T-helper 22 cell (primary cell): ENCODE measurements at places on chromosomes 7 and 10.

DNA sequence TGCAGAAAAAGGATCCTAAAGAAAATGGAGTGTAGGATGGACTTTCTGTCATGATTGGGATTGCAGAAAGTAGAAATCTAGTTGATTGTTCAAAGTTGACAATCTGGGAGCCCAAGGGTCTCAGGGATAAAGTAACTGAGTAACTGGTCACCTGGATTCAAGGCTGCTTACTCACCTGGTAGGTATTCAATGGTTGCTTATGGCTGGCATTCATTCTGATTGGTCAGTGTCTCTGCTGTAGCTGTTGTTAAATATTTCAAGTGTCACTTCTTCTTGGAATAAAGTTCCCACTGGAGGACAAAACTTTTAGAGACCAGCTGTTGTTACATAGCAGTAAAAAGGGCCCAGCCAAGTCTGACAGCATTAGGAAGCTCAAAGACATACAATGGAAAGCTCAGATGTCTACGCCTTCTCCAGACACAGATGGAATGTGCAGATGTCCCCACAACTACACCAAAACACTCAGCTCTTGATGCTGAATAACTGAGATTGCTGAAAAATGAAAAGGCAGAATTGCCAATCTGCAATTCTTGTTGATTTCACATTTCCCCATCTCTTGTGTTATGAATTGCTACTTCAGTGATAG, 106.9 kb downstream of the ZNF467 start:
- DNase-seq, result no peak

DNA sequence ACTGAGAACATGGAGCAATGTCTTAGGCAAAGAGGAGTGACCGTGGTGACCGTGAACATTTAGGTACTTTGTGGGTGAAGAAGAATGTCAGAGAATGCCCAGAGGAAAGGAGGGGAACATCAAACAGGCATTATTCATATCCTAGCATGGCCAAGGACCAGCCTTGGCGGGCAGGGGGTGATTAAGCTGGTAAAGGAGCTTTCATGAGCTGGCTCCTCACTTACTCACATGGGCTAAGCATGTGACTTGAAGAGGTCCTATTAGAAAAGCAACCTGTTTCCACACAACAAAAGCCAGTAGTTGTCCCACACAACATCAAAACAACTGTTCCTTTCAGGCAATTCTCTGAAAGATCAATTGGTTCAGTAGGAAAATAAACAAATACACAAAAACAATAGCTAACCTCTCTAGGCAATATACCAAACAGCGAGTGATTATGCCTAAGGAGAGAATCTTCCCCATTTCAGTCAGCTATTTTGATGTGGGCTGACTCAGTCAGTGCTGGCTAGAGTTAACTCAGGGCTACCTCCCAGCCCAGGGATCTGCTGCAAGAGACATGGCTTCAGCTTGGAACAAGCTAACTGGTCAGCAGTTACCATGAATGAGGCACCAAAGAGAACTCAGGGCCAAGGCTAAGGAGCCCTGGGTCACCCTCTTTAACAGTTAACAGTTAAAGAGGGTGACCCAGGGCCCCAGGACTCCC, 283.5 kb downstream of the ARHGAP12 start:
- no peak for DNase-seq

DNA sequence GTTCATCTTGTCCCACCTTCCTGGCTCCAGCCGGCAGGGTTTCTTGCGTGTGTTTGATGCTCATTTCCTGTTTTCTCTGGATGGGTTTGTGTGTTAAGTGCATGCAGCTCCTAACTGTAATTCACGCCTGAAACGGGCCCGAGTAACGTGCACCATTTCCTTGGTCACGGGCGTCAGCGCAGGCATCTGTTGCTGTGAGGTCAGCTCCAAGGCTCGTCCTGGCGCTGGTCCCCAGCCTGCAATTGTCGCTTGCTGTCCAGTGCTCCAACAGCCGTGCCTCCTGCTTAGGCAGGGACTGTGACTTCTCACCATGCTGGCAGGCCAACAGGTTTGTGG, 201.1 kb downstream of the GLRX3 start:
- no peak for DNase-seq

GRCh38 chr7:340200-340937, 50.4 kb downstream of the FOXL3 start:
- no peak for DNase-seq

GRCh38 chr10:24902400-24902728, 50.0 kb downstream of the PRTFDC1 start:
- DNase-seq, result no peak

DNA sequence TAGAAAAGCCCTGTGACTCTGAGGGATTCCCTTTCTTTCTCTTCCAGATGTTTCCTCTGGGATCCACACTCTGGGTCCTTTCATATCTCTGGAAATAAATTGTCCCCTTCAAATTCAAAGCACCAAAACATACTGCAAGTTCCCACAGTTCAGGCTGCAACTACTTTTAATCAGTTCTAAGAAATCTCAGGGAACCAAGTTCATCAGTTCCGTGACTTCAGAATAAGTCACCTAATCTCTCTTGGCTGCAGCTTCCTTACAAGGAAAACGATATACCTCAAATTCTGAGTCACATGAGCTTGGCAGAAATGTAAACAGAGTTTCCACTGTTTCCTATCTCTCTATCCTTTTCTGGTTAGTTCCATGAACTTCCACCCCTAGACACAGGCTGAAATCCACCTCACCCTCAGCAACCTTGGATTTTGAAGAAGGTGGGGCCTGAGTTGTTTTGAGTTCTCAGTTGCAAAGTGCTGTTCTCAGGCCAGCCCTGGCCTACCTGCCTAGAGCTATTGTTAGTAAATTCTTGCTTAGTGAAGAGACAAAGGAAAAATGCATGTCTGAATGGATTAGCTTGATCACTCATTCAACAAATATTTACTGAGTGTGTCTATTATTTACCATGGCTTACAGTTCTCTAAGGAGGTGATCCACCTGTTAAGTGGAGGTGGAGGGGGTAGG, 59.3 kb upstream of the IL6 start:
- DNase-seq, result no peak

DNA sequence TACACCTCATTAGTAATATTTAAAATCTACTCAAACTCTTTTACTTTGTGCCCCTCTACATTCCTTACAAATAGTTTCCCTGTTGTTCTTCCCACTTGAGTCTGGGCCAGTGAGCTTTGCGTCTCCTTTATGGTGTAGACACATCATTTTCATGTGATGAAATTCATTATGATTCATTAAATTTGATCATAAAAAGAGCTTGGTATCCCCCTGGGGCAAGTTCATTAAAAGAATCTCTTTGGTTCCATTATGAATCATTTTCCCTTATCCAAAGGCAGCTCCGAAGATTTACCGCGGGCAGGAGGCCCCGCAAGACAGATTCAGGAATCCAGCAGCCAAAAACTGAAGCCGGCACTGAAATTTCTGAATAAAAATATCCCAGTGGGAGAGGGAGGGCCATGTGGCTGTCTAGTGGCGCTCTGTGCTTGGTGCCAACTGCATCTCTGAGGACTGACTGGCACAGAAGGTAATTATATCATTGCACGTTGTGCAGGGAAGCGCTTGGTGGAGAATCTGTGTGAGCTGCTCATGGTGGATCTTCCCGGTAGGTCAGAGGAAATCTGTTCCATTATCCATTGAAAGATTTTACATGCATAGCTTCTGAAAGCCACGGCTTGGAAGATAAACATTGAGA, 151.4 kb upstream of the PITRM1 start:
- DNase-seq, result no peak

- DNase-seq, result no peak
These were observed 148.3 kb downstream of the EXOC4 start for GRCh38 chr7:133401225-133401624.

GRCh38 chr10:85792533-85792858, 574.1 kb downstream of the GRID1 start:
- DNase-seq, result no peak

GRCh38 chr10:86365346-86366032, 1.1 kb downstream of the GRID1 start:
- no peak for DNase-seq

- no peak for DNase-seq
These were observed 16.6 kb downstream of the TAC1 start for GRCh38 chr7:97748482-97748881.

DNA sequence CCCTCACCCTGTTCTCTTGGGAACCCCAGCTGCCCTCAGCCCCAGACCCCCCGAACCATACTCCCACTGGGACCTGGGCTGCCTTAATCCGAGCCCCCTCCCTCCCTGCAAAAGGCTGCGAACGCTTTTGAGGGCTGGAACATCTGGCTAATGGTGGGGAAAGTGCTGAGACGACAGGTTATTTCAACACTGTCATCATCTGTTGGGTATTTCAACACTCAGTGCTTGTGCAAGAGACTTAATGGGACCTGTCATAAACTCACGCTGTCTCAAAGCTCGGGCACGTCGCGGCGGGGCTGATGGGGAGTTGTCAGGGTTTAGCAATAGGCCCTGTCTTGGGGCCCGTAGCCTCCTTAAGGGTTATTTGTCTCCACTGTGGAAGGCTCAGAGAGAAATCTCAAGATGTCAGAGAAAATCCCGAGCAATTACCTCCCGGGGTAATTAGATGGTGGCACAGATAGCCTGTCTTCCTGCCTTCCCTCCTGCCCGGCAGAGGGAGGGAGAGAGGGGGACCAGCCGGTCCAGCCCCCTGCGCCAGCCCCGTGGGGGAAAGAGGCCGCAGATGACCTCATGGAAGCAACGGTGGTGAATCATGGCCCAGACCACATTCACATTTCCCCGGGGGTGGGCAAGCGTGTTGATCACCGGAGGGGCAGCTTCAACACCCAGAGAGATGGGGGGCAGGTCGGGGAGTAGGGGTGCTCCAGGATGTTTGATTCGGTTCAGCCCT, 88.7 kb upstream of the MYL10 start:
- DNase-seq, result no peak

DNA sequence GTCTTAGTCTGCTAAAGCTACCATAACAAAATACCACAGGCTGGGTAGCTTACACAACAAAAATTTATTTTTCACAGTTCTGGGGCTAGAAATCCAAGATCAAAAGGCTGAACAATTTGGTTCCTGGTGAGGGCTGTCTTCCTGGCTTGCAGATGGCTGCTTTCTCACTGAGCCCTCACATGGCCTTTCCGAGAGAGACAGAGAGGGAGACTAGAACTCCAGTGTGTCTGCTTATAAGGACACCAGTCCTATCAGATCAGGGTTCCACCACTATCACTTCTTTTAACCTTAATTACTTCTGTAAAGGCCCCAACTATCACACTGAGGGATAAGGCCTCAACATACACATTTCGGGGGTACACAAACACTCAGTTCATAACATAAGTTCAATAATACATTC, 527.4 kb upstream of the VSTM2A start:
- no peak for DNase-seq

- no peak for DNase-seq
These were observed 26.7 kb upstream of the DNAJB6 start for GRCh38 chr7:157309988-157310668.

DNA sequence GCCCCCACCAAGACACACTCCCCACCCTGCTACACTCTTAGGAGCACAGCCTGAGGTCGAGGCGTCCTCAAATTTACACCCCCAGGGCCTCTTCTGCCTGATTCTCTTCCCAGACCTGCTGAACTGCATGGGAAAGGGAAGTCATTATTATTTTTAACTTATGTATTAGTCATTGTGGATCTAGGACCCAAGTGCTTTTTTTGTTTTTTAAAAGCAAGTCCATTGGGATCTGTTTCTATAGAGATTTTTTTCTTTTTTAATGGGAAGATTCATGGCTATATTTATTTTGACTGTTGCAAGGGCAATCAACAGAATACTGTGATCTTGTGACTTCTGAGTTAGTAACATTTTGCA, 203.8 kb downstream of the ZMYND11 start:
- no peak for DNase-seq

GRCh38 chr7:1193593-1194424, 33.8 kb upstream of the ZFAND2A start:
- DNase-seq, result no peak

DNA sequence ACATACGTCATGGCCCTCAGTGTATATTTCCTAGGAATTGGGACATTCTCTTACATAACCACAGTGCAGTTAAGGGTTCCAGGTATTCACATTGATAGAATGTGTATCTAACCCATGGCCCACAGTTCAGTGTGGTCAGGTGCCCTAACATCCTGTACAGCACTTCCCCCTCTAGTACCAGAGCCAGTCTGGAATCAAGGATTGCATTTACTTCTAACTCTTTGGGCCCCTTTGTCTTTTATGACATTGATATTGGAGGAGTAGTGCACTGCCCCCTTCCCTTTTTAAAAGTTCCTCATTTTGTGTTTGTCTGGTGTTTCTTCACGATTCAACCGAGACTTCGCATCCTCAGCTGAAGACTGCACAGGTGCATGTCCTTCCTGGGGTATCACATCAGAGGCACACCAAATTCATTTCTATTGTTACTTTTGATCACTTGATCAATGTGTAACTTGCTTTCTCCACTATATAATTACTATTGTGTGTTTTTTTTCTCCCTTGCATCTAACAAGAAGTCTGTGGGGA, 22.4 kb upstream of the NPFFR1 start:
- no peak for DNase-seq

- no peak for DNase-seq
These were observed 59.6 kb downstream of the PTPRN2 start for GRCh38 chr7:158527915-158528502.

GRCh38 chr10:98055841-98056516, 25.6 kb upstream of the CRTAC1 start:
- no peak for DNase-seq

GRCh38 chr10:18117276-18117675, 22.9 kb upstream of the CACNB2 start:
- DNase-seq, result no peak

DNA sequence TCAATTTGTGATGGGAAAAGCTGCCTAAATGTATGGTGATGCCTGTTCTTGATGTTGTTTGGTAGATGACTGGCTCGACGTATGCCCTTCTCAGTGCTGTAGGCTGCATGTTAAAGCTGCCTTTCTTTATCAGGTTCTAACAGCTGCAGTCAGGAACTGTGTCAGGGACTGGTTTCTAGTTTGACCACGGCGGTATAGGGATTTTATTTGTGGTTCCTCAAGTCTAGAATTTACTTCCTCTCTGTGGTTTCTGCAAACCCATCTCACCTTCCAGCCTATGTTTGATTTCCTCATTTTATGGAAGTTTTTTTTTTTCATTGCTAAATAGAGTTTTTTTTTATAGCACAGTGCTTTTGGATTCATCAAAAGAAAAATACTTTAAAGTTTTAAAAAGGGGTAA, 26.5 kb downstream of the LMTK2 start:
- no peak for DNase-seq
